ENCODE measurements at places on chromosomes 13 and 19.

DNA sequence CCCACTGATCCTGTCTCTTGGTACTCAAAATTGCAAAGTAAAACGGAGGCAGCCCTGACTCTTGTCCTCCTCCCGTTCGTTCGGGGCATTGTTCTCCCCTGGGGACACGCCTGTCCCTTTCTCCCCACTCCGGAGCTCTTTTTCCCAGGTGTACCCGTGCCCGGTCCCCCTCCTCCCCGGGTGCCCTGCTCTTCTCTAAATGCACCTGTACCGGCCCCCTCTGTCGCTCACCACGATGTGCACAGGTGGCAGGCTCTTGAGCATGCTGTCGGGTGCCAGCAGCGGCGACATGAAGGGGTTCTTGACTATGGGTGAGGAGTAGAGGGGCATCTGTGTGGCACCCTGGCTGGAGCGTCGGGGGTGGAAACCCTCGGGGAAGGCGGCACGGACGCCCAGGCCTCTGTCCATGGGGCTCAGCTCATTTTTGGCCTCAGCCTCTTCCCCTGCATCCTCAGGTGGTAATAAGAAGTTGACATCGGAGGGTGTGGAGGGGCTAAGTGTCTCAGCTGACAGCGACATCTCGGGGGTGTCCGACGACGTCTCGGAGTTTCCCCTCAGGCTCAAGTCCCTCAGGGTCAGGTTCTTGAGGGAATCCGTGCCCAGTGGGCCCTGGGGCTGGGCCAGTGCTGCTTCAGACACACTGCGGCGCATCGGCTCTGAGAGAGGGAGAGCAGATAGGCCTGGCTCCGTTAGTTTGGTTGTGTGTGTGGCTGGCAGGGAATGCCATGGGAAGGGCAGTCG, 12.4 kb upstream of the CNFN start:
- no peak for DNase-seq

GRCh38 chr19:53094754-53095575, 8.3 kb downstream of the ZNF160 start:
- DNase-seq = no peak

- no peak for DNase-seq
These were observed 3.1 kb downstream of the ADGRE1 start for GRCh38 chr19:6890401-6890913.

GRCh38 chr13:47475441-47475948, 525.6 kb downstream of the SUCLA2 start:
- no peak for DNase-seq

GRCh38 chr13:110306340-110306959, 507 bp downstream of the COL4A1 start:
- DNase-seq = no peak

DNA sequence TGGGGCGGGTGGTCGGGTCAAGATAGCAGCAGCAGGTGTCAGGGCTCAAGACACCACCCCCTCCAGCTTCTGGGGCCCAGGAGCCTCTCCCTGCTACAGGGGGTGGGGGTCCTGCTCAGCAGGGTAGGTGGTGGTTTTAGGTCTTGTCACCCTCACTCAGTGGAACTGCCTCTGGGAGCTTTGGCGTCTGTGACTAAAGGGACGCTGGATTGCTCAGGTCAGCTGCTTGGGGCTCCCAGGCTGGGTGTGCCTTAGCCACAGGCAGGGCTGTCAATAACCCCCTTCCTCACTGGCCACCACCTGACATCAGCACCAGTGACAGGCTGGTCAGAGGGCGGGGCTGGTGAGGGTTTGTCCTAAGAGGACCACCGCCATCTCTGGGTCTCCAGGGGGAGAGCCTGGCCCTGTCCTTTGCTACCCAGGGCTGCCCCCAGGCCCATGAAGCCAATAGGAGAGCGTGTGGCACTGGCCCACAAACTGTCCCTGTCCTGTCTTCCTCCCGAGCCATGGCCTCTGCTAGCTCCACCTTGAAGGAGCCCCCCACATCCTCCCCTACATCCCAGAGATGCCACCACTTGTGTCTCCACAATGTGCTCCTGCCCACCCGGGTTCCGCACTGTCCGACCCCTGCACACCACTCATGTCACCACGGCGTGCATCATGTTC, 36.4 kb downstream of the MAU2 start:
- DNase-seq = no peak

DNA sequence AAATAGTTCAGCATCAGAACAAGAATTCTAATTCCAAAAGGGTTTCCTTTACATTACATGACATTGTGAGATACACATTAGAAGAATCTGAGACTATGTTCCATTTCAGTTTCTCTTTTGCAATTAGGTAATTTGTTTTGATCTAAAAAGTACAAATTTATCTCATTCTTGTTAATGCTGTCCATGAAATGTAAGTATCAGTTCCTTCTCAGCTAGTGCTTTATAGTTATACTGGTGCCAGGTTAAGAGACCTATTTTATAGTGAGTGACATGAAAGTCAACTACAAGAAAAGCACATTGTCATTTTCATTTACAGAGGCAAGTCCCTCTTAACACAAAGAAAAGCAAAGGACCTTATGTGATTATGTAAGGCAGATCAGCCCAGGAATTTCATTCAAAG, 43.9 kb downstream of the RCBTB2 start:
- no peak for DNase-seq

GRCh38 chr19:8208119-8208921, 850 bp upstream of the CERS4 start:
- no peak for DNase-seq

DNA sequence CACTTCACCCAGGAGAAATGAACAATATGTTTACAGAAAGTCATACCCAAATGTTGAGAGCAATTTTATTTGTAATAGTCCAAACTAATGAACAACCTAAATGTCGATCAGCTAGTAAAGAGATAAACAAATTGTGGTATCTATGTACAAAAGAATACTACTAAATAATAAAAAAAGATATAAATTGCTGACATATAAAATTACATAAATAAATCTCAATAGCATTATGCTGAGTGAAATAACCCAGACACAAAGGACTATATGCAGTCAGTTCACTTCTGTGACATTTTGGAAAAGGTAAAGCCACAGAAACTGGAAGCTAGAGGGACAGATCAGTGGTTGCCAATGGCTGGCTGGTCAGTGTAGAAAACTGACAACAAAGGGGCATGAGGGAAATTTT, 346.0 kb upstream of the PCDH20 start:
- no peak for DNase-seq

GRCh38 chr19:36773223-36773579, 594 bp upstream of the ZNF850 start:
- no peak for DNase-seq

- no peak for DNase-seq
These were observed 1.1 kb downstream of the ATP13A1 start for GRCh38 chr19:19662344-19662743.

DNA sequence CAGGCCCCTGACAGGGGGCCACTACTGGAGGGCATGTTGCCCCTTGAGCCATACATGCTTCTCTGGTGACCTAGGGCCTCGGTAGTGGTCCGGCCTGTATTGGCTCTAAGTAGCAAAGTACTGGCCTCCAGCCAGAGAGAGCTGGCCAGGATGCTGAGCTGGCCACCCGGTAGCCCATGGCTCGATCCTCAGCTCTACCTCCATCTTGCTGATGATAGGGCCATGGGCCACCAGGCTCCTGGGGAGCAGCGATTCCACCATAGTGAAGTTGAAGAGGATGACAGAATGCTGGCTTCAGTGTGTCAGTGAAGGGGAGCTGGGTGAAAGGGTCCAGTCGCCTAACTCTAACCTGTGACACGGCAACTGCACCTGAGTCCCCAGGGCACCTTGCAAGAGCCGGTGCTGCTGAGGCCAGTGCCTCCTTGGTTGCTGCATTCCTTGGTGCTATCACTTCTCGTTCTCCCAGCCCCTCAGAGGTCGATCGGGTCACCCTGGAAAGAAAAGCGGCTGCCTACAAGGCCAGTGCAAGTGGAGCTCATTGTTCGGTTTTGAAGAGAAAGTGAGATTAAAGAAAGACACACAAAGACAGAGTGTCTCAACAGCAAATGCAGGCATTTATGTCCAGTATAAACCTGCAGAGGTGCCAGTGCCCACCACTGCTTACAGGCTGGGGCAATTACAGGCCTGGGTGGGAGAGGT, 5.0 kb downstream of the FPR3 start:
- DNase-seq = no peak

- no peak for DNase-seq
These were observed 69.0 kb downstream of the LRCH1 start for GRCh38 chr13:46621792-46622629.

- no peak for DNase-seq
These were observed 14.0 kb upstream of the CRTC1 start for GRCh38 chr19:18669524-18669817.

- no peak for DNase-seq
These were observed at the start of gene SHC2 for GRCh38 chr19:460877-461720. TSS of gene SHC2 (minus strand) at chr19:461033. CDS start at chr19:460996, 37 bp downstream.

DNA sequence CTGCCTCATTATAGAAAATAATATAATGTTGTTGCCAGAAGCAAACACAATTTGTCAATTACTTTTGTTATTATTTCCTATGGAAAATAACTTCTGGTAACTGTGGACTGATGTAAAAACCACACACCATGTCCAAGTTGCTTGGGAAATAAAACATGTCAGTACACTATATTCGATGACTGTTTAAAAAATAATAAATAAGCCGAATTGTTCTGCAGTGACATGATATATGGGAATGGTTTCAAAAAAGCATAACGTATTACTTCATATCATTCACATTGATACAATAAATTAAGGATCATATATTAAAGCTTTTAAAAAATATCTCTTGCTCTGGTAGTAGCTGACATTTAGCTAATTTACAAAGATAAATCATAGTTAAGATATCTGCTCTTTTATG, 2062.1 kb downstream of the PCDH9 start:
- DNase-seq = no peak

DNA sequence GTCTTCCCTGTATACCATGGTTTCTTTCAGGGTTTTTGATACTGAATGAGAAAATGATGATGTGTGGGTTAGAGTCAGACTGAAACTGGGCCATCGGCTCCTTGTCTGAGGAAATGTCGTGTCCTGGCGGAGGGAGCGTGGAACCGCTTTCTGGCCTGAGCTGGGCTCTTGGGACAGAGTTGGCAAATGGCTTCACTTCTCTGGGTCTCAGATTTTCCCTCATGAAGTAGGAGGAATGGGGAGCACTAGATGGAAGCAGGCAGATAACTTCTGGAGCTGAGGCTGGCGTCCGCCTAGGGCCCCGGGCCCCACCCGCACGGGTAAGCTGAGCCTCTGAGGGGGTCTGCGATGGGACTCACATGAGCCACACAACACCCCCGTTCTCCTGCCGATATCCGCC, 133.3 kb upstream of the WASF3 start:
- DNase-seq = no peak

DNA sequence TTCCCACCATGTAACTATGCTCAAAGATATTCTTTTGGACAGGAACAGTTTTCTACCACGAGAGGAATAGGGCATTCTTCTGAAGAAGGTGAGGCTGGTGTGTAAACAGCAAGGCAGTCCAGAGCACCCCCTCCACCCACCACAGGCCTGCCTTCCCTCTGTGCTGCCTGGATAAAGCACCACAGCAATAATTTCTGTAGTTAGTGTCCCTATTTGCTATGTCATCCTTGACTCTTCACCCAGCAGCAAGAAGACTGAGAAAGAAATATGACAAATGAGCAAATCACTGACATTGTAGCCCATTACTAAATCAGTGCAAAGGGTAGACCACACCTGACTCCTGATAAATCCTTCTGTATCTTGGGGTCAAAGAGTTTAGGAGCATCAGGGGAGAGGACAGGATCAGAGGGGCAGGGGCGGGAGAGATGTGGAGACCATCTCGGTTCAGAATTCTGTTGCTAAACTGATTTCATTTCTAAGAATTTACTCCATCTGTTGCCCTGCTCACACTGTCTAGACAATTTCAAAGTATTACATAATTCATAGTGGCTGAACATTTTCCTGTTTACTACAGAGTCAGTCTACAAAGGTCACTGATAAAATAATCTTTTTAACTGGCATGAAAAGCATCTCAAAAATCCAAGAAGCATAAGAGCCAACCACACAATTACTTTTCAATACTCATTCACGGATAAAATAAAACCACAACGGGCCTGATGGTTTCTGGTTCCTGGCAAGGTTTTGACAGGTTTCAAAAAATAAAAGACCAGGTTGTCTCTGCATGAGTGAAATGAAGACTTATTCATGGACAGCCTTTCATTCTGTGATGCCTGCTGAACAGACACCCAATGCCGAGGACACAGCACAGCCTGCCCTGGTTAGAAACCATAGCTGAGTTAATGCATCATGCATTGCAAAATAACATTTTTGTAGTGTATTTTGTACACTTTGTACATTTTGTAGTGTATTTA, 88.4 kb upstream of the IRS2 start:
- no peak for DNase-seq

DNA sequence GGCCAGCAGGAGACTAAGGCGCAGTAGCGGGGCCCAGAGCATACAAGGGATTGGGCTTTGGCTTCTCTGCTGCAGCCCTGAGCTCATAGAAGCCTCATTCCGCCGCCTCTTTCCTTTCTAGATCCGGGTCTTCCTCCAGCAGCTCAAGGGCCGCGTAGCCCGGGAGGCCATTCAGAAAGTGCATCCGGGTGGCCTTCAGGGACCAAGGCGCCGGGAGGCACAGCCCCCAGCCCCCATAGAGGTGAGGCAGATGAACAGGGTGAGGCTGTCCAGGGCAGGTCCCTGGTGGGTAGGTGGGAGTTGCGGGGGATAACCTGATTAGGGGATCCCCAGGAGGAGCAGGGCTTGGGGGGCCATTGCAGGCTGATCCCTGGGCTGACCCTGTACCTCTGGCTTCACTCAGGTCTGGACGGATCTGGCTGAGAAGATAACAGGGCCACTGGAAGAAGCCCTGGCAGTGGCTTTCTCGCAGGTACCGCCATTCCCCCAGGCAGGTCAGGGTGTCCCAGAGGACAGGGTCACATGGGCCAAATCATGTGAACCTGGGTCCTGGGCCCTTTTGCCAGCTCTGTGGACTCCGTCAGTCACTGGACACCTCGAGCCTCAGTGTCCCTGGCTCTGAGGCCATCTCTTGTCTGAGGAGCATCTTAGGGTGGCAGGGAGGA, 1.3 kb downstream of the SNAPC2 start:
- no peak for DNase-seq

DNA sequence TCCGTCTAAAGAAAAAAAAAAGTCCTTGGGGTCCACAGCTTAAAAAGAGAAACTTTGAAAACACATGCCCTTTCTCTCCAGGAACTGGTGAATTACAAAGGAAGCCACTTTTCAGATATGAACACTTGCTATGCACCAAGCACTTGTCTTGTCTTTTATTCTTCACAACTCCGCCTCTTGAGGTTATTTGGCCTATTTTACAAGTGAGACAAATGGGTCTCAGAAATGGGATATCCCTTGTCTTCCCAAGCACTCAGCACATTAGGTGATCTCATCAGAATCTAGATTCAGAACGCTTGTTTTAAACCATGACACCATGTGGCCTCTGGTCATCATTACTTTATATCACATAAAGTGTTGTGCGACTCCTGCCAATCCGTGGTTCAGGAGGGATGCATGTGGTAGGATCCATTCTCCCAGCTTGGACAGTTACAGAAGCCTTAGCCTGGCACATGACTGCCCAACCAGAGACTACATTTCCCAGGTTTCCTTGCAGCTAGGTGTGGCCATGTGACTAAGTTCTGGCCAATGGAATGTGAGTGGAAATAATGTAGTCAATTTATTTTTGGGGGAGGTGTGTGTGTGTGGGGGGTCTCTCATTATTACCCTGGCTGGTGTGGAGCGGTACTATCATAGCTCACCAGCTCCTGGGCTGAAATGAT, 13.9 kb downstream of the TSKS start:
- DNase-seq = no peak

- DNase-seq = no peak
These were observed 692.6 kb downstream of the PCDH17 start for GRCh38 chr13:58324161-58324560.

All from GM18507 (cell line).